CD4-positive, alpha-beta T cell treated with Interleukin-2 at 100 ng/mL for 4 hours (primary cell): ENCODE measurements at places on chromosomes 1 and 21.

DNA sequence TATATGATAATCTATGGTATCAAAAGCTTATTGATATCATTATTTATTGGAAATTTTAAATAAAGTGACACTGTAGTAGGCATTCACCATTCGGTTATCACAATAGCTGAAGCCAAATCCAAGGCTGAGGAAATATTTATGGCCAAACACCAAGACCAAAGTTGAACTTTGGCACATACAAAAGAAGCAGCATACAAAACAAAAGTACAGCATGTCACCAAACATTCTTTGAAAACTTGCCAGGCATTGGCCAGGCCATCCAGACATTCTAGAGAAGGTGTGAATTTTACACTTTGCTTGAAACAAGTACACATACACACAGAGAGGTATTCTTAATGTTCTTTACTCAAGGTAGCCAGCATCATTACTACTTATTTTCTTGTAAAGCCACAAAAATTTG, 544.4 kb upstream of the CXADR start:
- no peak for DNase-seq

- no peak for DNase-seq
Measured at GRCh38 chr1:117076648-117077047, 16.5 kb downstream of the TTF2 start.

DNA sequence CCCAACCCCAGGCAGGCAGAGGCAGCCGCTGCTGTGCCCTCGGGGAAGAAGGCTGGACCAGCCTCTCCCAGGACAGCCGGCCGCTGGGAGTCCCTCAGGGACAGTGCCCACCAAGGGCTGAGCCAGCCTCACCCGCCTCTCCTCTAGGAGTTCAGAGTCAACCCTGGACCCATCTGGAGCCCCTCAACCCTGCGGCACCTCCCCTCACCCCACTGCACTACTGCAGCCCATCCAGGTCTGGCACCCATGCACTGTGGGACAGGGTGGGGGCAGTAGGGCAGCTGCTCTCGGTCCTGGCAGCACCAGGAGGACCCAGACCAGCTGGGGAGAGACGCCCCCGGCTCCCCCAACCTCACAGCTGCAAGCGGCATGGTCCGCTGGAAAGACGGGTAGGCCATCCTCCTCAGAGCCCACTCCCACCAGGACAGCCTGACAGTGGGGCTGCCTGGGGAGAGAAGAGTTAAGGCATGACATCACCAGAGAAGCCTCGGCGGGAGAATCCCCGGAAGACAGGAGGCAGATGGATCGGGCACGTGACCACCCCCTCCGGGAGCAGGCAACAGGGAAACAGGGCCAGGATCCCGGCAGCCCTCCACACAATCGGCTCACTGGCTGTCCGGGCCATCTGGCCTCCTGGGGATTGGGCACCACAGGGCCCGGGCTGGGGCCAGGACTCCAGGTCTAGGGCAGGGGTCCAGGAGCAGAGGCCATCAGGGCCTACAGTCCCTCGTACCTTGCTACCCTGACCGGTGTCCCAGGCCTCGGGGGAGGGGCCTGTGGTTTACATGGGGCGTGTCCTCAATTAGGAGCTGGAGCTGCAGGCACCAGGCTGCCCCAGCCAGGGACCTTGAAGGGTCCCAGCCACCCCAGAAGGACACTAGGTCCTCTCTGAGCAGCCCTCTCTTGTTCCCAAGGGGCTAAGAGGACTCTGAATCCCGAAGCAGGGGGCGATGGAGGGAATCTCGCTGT, 3.1 kb downstream of the ACAP3 start:
- no peak for DNase-seq

DNA sequence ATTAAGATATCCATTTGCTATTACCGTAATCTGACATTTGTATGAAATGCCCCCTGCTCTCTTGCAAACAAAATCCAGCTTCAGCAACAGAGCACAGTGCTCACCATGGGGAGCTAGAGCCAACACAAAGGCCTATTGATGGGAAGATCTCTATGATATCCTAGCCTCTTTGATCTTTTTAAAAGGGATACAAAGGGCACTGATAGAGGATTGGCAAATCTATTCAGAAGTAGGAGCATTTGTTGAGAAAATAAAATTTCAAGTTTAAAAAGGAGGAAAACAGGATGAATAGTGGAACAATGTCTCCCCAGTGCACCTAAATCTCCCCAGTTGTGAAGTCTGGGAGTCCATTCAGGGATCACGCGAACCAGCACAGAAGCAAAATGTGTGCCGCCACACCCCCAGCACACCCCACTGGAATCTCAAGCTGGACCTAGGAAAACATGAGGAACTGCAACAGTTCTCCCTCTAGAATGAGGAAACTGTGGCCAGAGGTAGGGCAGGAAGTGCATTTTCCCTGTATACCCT, 32.2 kb downstream of the MRAP start:
- DNase-seq, result no peak

- peak; percentile 94 for DNase-seq
Measured at GRCh38 chr1:156816561-156817328, at the start of gene SH2D2A. Gene SH2D2A (minus strand): TSS chr1:156816848. CDS start chr1:156816708, 140 bp downstream.

- DNase-seq, result no peak
Measured at GRCh38 chr1:210691039-210691610, 362.4 kb downstream of the HHAT start.

DNA sequence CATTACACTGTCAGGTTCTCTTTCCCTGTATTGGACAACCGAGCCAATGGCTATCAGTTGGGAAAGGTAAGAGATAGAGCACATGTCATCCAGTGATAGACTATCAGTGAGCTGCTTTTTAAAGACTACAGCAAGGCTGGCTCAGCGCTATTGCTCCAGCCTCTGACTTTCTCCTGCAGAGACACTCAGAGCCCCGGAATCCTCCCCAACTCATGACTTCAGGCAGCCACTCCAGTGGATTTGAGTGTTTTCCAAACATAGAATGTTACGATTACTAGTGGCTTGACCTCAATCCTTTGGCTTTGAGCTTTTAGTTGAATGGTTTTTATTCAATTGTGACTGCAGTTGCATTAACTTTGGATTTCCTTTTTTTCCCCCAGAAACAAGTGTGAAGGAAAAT, 331.9 kb downstream of the DISC1 start:
- DNase-seq, result no peak

GRCh38 chr1:19639999-19640362, 4.1 kb upstream of the NBL1 start:
- DNase-seq, result no peak

DNA sequence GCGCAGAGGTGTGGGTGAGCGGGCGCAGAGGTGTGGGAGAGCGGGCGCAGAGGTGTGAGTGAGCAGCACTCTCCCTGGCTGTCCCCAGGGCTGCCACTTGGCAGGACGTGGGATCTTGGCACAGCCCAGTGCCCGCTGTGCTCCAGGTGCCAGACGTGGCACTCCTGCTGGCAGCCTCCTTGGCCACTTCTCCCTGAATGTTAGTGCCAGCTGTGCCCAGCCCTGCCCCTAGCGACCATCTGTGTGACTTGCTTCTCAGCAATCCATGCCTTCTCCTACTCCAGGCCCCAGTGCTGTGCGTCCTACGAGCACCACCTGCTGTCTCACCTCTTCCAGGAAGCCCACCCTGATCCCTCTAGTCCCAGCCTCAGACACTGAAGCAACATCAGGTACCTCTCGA, 30.5 kb downstream of the KRTAP10-1 start:
- DNase-seq, result no peak

- DNase-seq, result no peak
Measured at GRCh38 chr1:45863218-45863617, 59.8 kb downstream of the MAST2 start.

DNA sequence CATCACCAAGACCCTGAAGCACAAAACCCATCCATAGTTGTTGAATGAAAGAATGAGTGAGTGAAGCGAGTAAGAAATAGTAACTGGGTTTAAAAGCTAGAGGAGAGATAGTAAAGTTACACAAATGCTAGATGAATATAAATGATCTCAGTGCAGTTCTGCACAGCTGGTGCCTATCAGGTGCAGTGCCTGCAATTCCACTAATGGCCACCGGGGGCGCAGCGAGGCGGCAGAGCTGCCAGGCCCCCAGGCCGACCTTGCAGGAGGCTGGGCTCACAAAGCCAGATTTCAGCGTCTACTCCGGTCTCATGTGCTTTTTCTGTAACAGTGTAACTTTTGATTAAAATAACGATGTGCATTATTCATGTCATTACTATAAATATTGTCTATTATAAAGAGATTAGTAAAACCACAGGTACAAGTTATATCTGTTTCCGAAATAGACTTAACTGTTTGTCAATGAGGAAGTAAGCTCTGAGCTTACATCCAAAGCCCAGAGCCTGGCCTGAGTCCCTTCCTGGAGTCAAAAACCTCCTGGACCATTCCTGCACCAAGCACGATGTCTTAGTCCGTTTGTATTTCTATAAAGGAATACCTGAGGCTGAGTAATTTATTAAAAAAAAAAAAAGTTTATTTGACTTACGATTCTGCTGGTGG, 477.6 kb downstream of the NPHP4 start:
- DNase-seq, result peak; percentile 65

- no peak for DNase-seq
Measured at GRCh38 chr1:59526240-59526639, 229.3 kb downstream of the FGGY start.

- DNase-seq, result no peak
Measured at GRCh38 chr1:91454136-91454535, 46.5 kb upstream of the CDC7 start.

DNA sequence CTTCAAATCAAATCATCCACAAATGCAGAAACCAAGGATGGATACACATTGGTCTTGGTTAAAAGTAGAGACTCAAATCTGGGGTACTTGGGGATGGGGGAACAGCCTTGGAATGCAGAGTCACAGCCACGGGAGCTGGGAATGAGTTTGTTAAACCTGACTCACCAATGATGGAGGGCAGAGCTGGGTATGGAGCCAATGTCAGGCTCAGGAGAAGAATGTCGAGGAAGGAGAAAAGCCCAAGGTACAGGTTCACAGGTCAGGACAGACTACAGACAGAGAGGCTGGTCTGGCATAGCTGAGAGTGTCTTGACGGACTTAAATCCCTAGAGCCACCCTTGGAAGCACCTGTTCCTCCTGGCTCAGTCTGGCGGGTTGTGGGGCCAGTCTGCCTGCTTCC, 237.6 kb downstream of the NTNG1 start:
- no peak for DNase-seq

DNA sequence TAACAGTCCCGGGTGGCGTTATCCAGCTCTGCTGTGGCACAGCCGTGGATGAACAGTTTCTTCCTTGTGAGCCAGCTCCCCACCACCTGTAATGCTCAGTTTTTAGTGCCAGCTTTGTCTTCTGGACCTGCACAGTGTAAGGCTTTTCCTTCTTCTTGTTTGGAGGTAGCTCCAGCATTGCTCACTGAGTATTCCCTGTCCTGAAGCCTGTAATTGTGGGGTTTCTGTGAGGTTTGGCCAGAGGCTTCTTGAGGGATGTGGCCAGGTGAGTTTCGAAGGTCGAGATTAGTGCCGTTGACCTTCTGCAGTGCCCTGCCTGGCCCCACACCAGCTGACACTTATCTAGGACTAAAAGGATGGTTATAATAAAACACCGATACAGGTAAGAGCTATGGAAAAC, 75.0 kb downstream of the PBX1 start:
- DNase-seq, result no peak

DNA sequence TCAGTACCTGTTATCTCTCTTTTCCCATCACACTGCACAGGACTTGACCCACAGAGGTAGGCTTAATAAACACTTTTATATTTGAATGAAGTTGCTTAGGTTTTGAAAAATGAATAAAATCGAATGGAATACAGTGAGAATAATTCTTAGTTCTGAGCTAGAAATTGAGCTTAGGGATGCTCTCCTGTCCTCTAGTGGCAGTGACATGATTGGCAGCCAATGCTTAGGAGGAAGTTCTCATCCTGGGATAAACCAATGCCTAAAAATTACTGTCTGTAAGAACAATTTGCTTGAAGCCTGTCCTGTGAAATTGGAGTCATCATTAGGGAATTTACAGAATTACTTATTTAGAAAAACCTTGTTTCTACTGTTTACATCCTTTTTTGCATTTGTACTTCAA, 21.3 kb upstream of the CYP4X1 start:
- DNase-seq, result no peak

DNA sequence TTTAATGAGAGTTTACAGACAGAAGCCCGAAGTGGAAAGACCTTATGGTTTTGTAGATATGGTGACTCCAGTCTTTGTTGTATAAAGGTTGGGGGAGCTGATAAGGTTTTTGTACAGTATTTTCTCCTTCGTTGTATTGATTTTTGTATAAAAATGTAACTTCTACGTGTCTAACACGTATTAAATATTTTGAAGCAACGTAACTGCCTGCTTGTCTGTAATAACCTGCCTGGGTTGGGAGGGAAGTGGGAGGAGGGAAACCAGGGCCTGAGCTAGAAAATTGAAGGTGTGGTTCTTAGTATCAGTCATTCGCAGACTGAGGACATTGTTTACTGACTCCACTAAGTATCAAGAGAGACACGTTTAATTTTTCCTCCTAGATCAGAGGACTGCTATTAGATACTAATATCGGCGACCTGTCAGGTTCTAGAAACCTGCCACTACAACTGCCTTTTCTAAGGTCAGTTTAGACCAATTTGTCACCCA, 2.2 kb downstream of the IER5 start:
- peak; percentile 66 for DNase-seq

- no peak for DNase-seq
Measured at GRCh38 chr1:154935749-154936554, 567 bp downstream of the PMVK start.

DNA sequence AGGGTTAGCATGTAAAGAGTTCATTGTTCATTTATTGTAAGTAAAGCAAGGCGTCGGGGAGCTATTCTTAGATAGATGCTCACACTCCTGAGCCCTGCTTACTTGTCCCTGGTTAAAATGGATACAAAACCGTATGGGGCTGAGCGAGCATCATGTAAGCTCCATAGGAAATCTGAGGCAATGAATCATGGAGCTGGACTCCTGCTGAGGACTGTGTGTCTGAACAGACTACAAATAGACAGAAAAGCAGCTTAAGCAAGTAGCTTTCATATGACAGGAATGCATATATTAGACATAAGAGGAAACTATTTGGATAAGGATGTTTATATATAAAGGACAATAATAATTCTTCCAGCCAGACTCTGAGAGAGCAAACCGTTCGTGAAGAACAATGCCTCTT, 604.9 kb upstream of the PTBP2 start:
- DNase-seq, result no peak

GRCh38 chr1:109438798-109439297, 12.6 kb upstream of the PSMA5 start:
- no peak for DNase-seq

- DNase-seq, result no peak
Measured at GRCh38 chr1:101367630-101368029, 130.8 kb downstream of the S1PR1 start.

GRCh38 chr1:5371270-5371669, 621.0 kb downstream of the NPHP4 start:
- no peak for DNase-seq

DNA sequence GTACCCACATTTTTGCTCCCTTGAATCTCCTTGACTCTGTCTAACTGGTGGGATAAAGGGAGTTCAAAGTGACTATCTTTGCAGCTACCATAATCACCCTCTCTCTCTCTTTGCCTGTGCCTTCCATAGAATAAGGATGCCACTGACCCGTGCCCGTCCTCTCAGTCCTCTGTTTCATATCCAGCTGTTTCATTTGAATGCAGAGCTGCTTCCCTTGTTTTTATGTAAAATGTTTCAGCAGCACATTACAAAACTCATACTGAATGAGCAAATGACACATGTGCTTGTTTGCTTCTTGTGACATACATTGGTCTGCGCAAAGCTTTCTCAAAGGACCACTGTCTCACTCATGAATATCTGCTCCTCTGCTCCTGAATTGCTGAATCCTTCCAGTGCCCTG, 38.4 kb downstream of the CDC42 start:
- no peak for DNase-seq
